ENCODE measurements at places on chromosomes 5 and 9. TPM values are rescaled to one million over a fixed set of nuclear protein-coding genes. Genes with fewer than 3 reads are reported as not detected.

Gene ALDH1B1
- 0.71 TPM for total RNA-seq

- no peak for DNase-seq
Observed at GRCh38 chr5:2239201-2239910, 356.6 kb upstream of the IRX4 start.

Gene SLC34A3
- not detected for total RNA-seq

GRCh38 chr9:88905506-88905905 lies 85.8 kb upstream of the S1PR3 start:
- DNase-seq = no peak

Gene RAD23B
- total RNA-seq = 82.9 TPM

- no peak for DNase-seq
Observed at GRCh38 chr9:4980086-4980727, 4.9 kb upstream of the JAK2 start.

DNA sequence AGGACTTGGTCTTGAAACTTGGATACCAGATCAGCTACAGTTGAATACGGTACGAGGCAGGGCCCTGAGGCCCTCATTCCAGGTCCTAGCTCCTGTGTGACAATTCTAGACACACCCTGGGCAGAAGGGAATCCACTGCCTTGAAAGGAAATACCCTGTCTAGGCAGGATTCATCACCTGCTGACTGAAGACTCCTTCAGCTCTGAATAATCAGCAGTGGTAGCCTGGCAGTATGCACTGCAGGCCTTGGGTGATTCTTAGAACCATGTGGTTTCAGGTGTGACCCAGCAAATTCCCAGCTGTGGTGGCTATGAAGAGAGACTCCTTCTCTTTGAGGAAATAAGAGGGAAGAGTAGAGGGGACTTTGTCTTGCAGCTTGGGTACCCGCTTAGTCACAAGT lies 17.2 kb upstream of the EFNA5 start:
- DNase-seq = no peak

- no peak for DNase-seq
Observed at GRCh38 chr5:127299678-127300077, 9.1 kb downstream of the MEGF10 start.

DNA sequence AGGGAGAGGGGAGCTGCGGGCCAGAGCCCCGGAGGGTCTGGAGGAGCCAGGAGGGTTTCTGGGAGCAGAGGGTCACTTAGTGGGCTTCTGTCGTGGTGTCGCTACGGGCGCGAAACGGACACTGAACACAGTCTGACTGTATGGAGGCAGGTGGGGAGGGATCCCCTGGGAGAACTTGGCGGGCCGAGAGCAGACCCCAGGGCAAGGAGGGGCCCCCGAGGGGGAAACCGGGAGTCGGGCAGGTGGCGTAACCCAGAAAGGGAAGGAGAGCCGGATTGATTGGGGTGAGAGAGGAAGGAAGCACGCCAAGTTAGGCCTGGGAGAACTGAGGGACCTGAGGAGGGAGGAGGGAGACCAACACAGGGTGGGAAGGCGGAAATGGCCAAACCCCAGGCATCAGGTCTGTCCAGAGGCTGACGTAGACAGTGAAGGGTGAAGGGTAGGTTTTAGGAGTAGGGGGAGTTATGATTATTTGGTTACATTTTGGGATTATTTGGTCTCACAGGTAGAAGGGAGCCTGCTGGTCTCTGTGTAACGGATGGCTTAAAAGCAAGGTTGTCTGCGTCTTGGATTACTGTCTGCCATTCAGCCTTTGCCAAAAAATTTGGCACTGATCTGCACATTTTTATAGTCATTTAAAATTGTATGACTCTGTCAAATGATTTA lies 3.3 kb upstream of the MSMP start:
- peak; percentile 17 for DNase-seq

GRCh38 chr9:120914953-120915352 lies 11.6 kb downstream of the TRAF1 start:
- DNase-seq = no peak

Gene KIAA1958
- total RNA-seq = 7.2 TPM

DNA sequence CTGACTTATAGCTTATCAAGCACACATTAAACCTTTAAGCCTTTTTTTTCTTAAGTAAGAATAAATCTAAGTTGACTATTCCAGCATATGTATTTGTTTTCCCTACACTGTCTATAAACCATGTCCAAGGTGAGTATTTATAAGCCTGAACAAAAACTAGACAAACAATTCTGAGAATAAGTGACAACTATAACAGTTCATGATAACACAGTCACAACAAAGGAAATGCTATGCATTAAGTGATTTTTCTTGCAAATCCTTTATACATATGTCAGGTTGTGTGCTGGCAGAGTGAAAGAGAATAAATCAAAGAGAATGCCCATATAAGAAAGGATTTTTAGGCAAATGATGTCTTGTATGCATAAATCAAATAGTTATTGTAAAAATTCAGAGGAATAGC lies 408.8 kb upstream of the KIF2A start:
- no peak for DNase-seq

Gene PCA3
- not detected for total RNA-seq

GRCh38 chr9:136667940-136668760 lies 5.4 kb downstream of the EGFL7 start:
- DNase-seq = no peak

- no peak for DNase-seq
Observed at GRCh38 chr9:98450496-98450895, 195.0 kb upstream of the TBC1D2 start.

Gene BTNL8
- not detected for total RNA-seq

Gene RNF180
- total RNA-seq = not detected

DNA sequence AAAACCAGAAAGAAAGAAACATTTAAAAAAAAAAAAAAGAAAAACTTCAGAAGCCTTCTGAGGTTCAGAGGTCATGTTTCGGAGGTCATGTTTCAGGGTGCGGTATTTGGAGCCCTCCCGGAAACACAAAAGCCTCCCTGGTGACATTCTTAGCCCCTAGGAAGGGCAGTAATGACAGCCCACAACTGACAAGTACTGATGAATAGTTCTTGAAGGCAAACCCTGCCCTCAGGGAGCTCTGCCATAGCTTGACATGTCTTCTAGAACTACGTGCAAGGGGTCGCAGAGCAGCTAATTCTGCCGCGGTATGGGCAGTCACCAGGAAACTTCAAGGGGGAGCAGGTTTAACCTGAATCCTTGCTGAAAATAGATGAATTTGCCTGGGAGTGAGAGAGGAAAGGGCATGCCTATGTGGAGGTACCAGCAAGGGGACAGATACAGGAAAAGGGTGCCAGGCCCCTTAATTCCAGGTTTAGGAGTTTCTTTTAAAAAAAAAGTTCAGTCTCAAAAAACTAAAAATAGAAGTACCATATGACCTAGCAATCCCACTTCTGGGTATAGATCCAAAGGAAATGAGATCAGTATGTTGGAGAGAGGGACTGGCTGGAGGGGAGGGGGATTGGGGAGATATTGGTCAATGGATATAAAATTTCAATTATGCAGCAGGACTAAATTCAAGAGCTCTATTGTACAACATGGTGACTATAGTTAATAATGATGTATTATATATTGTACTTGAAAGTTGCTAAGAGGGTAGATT lies 98.4 kb downstream of the C9orf152 start:
- DNase-seq = no peak
